CD4-positive, alpha-beta T cell treated with Interleukin-15 for 4 hours (primary cell): ENCODE measurements at places on chromosomes 12 and 14.

- DNase-seq, result no peak
Measured at GRCh38 chr14:54025661-54026060, 69.0 kb upstream of the BMP4 start.

- no peak for DNase-seq
Measured at GRCh38 chr14:24847568-24848095, 202.3 kb downstream of the STXBP6 start.

GRCh38 chr14:90816681-90817436 is 629 bp upstream of the TTC7B start:
- DNase-seq, result no peak

- DNase-seq, result no peak
Measured at GRCh38 chr12:62279961-62280360, 19.8 kb downstream of the USP15 start.

DNA sequence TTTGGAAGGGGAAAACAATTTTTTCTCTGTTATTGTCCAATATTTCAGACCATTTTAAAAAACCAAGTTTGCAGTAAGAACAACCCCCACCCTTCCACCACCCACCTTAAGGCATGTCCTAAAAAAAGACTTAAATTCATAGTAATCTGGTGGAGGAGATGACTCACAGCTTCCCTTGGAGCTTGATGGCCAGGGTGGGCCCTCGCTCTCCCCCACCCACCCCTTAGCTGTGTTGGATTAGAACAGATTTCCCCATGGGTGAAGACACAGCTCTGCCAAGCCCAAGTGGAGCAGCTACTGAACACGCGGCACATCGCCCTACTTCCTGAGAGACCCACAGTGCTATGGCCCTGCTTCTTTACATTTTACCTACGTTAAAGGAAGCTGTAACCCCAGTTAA is 140.3 kb downstream of the GCH1 start:
- no peak for DNase-seq

DNA sequence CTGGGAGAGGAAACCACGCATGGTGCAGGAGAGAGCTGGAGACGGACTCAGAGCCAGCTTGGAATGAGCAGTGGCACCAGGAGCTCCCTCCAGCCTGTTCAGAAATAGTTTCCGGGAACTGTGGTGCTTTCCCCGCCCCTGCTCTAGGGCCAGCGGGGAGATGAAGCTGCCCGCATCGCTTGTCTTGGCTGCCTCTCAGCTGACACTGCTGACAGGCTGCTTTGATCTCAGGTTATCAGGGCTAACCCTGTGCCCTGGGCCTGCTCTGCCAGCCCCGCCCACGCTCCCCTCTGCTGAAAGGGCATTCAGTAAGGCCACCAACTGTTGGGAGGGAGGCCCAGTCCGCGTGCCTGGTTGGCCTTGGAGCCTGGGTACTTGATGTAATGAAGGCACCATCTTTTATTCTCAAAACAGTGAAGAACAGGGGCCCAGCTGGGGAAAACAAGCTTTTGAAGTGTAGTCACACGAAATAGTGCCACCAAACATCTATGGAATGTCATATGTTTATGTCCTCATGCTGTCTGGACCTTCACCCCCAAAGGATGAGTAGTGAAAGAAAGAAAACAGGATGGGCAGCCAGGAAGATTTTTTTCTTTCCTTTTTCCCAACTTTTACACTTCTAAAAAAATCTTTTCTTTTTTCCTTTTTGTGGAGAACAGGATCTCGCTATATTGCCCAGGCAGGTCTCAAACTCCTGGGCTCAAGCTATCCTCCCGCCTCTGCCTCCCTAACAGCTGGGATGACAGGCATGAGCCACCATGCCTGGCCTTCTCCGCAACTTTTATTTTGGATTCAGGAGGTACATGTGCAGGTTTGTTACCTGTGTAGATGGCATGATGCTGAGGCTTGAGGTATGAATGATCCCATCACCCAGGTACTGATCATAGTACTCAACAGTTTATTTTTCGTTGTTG is 115.9 kb upstream of the TBX3 start:
- no peak for DNase-seq

- DNase-seq, result peak; percentile 75
Measured at GRCh38 chr12:100154474-100155247, 12.0 kb upstream of the BLTP3B start.

GRCh38 chr12:41008472-41008871 is 179.6 kb upstream of the PDZRN4 start:
- no peak for DNase-seq

DNA sequence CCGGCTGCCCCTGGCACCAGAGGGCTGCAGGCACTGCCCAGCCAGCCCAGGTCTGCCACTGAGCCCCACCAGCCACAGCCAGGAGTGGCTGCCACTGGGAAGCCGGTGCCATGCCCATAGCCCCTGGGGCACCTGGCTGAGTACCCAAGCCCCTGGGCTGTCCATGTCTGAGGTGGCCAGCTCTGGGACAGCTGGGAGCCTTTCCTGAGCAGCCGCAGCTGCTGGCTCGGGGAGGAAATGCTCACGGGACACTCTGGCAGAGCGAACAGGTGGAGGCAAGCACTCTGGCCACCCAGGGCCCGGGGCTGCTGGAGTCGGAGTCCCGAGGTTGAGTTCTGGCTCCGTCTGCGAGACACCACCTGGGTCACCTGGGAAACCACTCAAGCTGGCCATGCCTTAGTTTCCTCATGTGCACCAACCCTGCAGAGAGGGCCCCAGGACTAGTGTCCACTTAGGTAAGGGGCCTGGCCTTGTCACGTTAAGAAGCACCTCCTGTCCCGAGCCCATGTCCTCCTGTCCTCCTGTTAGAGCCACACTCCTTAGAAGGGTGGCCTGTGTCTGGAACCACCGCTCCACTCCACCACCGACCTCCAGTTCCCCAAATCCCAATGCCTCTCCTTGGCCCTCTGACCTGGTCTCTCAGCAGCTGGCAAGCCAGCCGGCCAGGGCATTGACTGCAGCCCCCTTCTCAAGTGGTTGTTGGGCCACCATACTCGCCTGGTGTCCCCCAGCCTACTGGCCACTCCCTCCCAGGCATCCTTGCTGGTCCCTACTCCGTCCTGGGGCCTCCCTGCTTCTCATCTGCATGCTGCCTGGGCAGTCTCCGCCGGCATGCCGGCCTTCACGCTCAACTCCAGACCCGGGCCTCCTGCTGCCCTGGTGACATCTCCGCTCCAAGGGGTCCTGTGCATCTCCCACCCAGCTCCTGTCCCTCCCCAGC is 45.3 kb downstream of the BEGAIN start:
- no peak for DNase-seq

GRCh38 chr12:41576925-41577324 is 388.8 kb downstream of the PDZRN4 start:
- no peak for DNase-seq

GRCh38 chr14:85466678-85467077 is 63.3 kb upstream of the FLRT2 start:
- DNase-seq, result no peak

DNA sequence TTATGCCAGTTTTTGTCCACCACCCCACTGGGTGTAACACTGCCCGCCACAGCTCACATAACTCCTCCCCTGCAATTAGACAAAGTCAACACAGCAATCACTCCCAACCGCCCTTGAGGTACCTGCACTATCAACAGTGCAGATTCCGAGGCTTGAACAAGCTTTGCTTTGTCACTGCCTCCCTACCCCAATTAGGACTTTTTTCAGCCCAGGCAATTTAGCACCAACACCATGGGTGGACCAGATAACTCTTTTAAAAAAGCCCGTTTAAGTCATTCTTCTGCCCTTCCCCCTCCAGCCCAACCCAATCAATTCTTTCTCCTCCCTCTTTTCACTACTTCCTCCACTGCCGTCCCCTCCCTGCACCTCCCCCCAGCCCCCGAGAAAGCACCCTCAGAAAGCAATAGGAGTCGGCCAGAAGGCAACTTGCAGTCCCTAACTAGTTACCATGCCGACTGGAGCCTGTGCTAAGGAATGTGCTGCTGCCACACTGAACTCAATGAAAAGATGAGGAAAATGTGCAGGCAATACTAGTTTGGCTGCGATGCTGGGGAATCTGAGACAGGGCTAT is 45.7 kb upstream of the OTX2 start:
- DNase-seq, result no peak

DNA sequence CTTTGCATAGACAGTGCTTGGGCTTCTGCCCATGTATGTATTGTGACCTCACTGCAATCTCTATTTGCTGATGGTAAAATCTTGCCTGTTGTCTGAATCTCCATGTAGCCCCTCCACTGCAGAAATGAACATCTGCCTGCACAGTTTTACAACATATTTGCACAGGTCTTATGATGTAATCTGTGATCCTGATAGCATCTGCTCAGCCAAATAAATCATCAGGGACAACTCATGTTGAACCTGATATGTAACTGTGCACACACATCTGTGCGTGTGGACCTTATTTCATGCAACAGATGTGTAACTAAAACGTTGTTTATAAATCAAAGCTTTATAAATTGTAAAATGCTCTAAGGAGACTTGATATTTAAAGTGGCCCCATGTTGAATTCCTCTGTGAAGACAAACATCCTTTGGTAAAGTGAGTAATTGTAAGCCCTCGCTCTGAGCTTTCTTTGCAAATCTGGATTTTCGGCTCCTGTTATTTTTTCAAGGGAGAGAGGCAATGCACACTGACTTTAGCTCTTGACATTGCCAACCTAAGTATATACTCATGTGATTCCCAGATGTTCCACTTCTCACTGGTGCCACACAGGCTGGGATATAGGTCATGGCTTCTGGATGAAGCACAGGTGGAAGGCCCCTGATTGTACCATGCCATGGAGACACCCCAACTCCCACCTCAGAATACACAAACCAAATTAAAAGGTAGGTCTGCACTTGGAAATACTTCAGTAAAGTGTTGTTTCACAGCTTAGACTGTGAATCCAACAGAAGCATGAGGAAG is 371.3 kb downstream of the GRIN2B start:
- DNase-seq, result no peak

DNA sequence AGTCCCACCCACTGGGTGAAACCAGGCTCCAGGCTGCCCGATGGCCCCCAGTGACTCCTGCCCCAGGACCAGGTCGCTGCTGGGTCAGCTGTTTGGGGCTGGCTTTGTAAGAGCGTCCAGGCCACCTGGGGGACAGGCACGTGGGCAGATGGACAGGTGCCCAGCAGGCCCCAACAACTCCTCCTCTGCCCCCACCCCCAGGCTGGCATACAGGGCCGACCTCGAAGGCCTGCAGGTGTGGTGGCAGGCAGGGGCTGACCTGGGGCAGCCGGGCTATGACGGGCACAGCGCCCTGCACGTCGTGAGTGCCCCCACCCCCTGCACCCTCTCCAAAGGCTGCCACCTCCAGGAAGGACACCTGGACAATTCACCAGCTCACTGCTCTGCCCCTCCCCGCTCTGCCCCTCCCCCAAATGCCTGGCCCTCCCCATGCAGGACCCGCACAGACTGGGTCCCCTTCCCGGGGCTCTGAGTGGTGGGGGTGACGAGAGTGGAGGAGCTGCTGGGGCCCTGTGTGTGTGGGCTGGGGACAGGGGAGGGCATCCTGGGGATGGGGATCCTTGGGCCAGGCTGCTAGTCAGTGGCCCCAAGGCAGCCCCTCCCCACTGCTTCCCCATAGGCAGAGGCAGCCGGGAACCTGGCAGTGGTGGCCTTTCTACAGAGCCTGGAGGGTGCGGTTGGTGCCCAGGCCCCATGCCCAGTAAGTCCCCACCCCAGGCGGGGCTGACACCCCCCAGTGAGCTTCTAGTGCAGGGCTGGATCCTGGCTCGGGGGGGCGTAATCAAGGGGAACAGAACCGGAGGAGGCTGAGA is 26.0 kb downstream of the ASPG start:
- DNase-seq, result no peak

DNA sequence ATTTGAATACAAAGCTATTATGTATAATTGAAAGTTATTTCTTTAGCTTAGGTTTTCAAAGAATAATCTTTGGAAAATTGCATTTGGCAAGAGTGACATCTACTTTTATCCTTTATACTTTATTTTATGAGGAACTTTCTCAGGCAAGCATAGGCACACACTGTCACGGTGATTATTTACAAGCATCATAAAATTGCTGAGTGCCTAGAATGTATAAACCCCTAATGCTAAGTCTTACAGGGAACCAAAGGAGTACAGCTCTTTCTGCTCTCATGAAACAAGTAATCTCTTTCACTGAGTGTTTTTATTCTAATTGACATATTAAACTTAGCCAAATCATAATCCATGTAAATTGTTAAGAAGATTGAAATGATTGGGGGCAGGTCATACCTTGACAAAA is 154.9 kb downstream of the FSCB start:
- DNase-seq, result no peak

DNA sequence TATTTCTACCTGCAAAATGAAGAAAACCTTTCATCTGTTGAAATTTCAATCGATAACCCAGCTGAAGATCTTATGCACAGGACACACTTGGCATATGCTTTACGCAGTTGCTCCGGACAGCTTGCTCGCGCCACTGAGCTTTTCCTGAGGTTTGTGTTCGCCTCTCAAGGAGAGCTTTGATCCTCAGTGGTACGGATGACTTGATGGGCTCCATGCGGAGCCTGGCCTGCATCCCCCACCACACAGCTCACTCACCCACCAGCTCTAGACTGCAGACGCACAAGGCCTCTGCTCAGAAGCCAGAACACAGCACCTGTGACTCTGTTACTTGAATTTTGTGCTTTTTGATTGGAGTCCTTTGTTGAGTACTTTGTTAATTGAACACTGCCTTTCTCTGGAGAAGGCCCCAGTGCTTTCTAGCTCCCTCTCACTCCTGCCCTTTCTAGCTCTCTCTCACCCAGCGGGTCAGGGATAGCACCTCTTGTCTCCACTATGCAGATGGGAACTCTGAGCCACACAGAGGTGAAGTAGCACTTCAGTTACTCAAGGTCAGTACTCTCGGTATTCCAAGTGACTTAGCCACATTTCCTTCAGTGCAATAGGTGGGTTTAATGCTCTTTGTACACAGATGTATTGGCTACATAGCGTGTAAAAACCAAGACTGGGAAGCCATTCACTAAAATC is 52.1 kb downstream of the TBC1D30 start:
- no peak for DNase-seq

GRCh38 chr12:49521389-49521788 is 17.4 kb upstream of the KCNH3 start:
- DNase-seq, result no peak

GRCh38 chr14:94330432-94330831 is 7.3 kb upstream of the SERPINA6 start:
- DNase-seq, result no peak

DNA sequence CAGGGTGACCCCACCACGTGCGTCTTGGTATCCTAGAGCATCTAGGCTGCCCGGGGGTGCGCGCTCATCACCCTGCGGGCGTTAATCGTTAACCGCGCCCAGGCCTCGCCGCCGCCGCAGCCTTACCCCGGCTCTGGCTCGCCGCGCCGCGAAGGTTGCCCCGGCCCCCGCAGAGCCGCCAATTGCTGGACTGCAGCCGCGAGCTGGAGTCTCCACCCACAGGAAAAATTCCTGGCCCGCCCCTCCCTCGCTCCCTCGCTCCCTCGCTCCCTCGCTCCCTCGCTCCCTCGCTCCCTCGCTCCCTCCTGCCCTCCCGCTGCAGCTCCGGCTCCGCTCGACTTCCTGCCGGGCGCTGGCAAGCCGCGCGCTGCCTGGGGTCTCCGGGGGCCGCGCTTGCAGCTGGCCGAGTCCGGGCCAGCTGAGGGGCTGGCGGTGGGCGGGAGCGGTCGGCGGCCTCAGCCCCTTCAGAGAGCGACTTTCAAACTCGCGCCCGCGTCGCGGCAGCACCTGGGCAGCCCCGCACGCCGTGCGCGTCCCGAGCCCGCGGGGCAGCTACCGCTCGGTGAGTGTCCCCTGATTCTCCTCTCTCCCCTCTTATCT is at the start of gene PLEKHG3:
Gene PLEKHG3 (plus strand): TSS at position 282 of the 600 bp plus-strand sequence. CDS start 23,208 bp downstream, outside the sequence.
- DNase-seq, result no peak
